ENCODE measurements at places on chromosomes 11 and 22.

DNA sequence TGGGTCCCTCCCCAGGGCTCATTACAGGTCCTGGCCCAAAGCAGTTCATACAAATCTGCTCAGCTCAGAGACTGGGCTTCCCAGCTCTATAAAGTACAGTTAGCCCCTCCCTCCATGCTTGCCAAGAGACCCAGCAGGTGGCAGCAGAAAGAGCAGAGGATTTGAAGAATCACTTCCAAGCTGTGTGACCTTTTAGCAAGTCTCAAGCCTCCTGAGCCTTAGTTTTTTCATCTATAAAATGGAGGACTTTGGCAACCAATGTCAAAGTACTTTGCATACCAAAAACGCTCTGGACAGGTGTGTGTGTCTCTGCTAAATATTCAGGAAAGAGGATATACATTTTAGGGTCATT lies 26.6 kb downstream of the RELT start:
- DNase-seq: peak; percentile 67

- DNase-seq: no peak
Observed at GRCh38 chr11:107457205-107457557, 444 bp downstream of the CWF19L2 start.

DNA sequence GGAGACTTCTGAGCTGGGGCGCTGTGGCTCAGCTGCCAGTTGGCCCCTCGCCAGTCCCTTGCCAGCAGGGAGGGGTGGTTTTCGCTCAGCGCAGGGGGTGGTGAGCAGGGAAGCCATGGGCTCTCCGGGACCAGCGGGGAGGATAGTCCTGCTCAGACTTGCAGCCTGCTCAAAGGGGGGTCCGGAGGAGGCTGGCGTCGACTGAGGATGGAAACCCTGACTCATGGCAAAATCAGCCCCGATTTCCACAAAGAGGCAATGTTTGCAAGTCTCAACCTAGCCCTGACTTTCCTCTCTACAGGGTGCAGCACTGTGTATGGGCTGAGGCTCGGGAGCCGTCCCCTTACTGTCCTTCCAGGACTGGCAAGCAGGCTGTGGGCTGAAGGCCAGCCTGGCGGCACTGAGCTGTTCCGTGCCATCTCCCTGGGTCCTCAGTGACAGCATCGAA lies 35.1 kb downstream of the FBLN1 start:
- DNase-seq: no peak

DNA sequence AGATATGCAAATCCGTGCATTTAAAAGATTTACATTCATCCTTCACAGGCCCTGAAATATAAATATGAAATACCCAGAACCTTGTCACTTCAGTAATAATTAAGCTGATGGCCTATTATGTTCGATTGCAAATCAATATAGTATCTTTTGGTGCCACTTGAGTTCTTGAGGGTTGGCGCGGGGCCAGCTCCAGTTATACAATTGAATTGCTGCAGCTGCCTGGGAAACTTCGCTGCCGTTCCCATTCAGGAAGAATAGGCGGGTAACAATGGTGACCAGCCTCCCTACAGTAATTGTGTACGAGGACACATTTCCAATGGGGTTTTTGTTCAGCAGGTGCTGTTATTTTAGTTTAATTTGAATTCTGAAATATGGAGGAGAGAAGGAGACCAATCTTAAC lies 451.2 kb downstream of the INSC start:
- no peak for DNase-seq

GRCh38 chr22:34620832-34621231 lies 445.1 kb upstream of the ISX start:
- DNase-seq: no peak

- no peak for DNase-seq
Observed at GRCh38 chr11:11513422-11513821, 108.4 kb downstream of the GALNT18 start.

DNA sequence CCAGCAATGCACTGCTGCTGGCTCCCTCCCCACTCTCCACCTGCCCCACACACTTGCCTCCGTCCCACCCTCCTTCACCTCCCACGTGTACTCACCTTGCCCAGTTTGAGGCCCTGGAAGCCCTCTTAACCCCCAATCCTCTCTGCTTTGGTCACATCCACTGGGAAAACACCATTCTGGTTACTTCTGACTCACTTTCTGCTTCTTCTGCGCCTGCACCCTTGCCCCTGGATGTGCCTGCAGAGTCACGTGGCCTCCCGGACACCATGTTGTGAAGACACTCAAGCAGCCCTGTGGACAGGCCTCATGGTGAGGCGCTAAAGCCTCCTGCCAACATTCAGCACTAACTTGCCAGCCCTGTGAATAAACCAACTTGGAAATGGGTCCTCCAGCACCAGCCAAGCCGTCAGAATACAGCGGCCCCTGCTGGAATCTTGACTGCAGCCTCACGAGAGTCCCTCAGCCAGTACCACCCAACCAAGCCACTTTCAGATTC lies 2.6 kb upstream of the NAALADL1 start:
- DNase-seq: no peak

- no peak for DNase-seq
Observed at GRCh38 chr11:23405350-23405937, 545.2 kb upstream of the CCDC179 start.

DNA sequence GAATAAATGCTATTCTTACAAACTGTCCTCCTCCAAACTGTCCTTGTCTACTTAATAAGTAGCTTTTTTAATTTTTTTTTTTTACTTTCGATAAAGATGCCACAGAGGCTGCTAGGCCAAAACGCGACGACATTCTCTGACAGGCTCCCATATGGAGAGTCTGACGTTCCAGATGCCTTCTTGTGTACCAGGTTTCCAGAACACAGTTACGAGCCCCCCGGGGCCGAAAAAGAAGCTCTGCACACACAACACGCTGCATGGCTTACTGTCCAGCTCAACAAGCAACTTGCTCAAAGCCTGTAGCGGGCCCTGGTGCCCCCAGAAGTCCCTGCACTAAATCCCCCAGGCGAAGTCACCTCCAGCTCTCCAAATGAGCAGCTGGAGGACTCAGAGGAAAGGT lies 39.3 kb downstream of the LARGE1 start:
- DNase-seq: no peak

GRCh38 chr11:91698845-91699244 lies 525.8 kb upstream of the FAT3 start:
- no peak for DNase-seq

DNA sequence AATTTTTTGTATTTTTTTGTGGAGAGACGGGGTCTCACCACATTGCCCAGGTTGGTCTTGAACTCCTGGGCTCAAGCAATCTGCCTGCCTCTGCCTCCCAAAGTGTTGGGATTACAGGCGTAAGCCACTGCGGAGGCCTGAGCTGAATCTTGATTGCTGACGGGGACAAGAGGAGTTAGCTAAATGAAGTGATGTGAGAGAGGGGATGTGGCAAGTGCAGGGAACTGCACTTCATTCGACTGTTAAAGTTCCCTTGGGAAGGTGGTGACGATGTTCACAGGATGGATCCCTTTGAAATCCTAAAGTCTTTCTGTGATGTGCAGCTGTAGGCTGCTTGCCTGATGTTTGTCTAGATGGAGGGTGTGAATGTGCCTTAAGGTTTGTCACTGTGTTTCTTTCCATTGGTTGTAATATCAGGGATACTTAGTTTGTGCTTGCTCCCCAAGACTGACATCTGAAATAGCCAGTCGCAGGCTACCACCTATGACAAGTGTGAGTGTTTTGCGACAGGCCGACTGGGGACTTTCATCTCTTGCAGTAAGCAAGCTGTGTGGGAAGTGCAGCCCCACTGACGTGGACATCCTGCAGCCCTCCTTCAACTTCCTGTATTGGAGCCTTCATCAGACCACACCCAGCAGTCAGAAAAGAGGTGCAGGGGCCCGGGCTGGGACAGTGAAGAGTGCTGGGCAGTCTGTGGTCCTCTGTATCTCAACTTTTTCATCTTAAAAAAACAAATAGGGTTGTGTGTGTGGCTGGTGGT lies 19.6 kb upstream of the CCDC134 start:
- peak; percentile 68 for DNase-seq

DNA sequence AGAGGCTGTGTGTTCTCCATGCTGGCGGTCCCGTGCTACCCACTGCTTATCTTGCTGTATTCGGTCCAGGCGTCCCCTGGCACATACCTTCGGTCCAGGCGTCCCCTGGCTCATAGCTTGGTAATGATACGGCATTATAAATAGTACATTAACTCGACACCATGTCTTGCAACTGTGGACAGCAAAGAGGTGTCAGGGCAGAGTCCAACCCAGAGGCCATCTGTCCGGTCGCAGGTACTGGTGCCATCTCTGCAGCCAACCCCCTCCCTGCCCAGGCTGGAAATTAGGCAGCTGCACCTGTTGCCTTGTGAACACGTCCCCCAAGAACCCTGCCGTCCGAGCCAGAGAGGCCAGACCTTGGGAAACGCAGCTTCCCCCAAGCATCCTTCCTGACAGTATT lies 634.3 kb downstream of the BRD1 start:
- DNase-seq: no peak

DNA sequence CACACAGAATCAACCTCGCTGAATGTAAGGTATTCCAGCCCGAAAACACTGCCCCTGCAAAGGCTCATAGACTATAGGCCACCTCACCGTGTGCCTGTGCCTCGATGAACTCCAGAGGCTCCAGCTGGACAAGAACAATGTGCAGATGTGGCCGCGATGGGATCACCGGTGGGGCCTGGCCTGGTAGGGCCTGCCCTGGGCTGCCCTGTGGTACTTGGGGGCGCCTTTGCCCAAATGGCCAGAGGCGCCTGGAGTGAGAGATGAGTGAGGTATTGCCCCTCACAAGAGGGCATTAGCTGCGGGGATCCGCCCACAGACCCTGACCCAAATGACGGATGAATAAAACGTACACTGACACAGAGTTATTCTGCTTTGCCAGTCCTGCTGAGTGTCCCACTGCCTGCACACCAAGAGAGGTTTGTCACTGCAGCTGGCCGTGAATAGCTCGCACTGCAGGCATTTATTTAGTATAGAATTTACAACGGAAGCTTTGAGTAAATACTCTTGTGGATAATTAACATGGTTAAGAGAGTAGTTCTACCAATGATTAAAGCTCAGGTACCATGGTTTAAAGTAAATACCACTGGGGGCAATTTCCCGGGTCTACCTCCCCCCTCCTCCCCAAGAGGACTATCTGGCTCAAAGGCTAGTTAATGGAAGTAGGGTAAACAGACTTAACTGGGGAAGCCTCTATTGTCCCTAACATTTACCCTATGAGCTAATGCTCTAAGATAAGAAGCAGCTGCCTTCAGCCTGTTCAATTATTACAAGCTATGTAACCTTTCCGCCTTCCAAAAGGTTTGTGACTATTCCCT lies 101.1 kb upstream of the IGLL5 start:
- no peak for DNase-seq

DNA sequence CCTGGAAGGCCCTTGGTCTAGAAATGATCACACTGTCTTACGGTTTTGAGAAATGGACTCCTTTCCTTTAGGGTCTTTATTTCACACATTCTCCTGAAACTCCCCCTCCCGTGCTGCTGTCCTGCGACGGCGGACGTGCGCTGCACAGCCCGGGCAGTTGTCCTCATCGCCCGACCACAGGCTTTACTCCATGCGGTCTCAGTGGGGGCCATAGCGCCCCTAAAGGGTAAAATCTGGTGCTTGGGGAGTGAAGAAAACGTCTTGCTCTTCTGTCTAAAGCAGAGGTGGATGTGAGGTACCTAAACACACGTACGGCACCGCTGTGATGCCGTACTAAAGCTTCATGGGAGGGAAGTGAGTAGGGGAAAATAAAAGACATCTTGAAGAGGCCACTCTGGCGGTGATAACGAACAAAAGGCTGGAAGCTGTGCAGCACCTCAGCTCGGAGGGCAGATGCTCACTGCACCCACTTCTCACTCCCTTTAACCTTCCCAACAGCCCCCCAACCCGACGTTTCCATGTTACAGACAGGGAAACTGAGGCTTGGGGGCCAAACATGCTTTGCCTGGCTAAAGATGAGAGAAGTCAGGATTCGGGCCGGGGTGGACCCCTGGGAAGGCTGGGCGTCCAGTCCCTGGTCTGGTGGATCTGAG lies 22.6 kb downstream of the MPPED1 start:
- DNase-seq: no peak

GRCh38 chr11:72190631-72191071 lies 1.3 kb upstream of the FOLR1 start:
- DNase-seq: no peak

DNA sequence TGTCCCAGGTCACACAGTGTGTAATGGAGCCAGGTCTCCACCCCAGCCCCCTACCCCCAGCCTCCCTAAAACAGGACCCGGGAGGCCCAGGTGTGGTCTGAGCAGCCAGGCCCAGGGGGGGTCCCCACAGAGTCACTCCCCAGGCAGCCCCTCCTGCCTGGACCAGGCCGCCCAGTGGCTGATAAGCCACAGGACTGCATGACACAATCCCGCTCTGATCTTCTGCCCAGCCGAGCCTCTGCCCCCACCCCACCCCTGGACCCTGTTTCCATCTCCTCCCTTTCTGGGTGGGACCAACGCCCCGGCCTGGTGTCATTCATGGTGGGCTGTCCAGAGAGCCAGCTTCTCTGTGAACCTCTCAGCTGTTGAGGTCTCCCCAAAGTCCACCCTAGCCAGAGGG lies 7.8 kb upstream of the LIF start:
- DNase-seq: no peak

DNA sequence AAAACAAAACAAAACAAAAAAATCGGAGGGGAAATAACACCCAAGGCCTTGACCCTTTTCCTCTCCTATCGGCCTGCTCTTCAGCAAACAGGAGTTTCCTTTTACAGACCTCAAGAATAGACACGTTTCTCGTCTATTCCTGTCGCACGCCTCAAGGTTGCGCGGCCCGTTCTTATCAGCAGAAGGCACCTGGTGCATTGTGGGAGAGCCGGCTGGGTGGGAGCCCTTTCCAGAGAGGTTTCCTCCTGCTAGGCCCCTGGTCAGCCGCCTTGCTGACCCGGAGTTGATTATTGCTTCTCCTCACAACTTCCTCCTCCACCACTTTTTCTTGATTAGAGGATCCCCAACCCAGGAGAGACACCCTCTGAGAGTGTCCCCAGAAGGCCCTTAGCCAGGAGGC lies 497.3 kb downstream of the MIAT start:
- DNase-seq: no peak

DNA sequence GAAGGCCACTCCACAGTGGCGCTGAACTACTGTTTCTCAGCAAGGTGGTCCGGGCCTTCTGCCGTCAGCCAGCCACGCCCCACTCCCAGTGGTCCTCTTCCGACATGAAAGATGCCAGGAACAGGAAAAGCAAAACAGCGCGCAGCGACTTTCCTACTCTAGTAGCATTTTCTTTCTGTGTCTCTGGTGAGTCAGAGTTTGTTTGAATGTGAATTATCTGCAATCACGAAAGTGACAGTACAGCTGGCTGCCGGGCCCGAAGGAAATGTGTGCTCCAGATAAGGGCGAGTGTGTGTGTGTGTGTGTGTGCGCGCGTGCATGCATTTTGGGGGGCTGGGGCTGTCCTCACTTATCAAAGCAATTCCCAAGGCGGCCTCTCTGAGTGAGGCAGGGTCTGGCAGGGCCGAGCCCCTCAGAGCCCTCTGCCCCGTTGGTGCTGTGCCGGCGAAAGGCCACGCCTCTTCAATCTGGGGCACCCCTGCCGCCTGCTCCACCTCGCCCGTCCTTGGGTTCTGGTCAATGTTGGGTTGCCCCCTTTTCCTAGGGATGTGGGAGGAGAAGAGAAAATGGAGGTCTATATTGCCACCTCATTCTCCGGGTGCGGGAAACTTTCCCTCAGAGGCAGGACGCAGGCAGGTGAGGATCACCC lies 288.5 kb downstream of the KIRREL3 start:
- DNase-seq: no peak

Data from Kasumi-1 (cell line).